ENCODE measurements at places on chromosomes 5 and 9.
A peak's percentile ranks its signal among the peaks of the same experiment; 100 is the strongest.

DNA sequence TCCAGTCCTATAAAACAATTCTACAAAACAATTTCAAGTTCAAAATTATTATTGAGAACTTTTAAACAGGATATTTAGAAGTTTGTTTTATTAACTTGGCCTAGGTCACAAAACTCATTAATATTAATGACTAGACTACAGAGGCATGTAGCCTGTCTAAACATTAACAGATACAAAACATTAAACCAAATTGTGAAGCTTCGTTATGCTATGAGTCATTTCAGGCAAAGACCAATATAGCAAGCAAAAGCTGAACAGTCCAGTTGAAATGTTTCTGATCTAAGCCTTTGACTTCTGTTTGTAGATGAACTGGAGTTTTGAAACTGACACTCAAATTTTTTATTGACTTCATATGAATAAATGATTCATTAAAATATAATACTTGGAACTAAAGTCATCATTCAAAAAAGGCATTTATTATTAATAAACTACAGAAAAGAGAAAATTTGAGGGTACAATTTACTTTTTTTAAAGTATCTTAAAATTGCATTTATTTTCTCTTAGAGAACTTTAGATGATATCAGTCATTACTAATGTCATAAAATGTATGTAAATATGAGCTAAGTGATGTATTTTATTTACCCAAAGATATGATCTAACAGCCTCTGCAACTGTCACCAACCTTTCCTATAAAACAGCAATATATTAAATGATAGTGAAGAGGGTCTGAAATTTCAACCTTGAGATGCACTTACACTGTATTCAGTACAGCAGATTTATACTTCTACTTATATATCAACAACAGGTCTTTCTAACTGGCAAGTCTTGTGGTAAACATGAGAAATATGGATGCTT, 188.8 kb downstream of the COMMD10 start:
- peak; percentile 2 for DNase-seq

DNA sequence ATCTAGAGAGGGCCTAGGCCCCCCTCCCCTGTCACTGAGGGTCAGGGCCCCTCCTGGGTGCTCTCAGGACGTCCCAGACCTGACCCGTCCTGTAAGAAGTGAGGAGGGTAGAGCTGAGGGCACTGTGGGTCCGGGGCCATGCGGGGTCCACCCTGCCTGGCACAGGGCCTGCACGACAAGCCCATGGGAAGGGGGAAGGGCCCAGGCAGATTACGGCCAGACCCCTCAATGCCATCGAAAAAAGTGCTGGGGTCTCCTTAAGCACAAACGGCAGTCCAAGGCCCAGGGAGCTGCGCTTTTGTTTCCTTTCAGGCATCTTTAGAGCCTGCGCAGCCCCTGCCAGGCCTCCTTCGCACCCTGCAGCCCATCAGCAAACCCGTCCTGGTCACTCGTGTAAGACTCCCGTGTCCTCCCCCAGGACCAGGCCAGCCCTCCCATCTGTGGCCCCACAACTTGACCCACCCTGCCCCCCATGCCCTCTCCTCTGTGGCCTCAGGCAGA, 4.4 kb upstream of the EXOC3 start:
- DNase-seq: no peak

DNA sequence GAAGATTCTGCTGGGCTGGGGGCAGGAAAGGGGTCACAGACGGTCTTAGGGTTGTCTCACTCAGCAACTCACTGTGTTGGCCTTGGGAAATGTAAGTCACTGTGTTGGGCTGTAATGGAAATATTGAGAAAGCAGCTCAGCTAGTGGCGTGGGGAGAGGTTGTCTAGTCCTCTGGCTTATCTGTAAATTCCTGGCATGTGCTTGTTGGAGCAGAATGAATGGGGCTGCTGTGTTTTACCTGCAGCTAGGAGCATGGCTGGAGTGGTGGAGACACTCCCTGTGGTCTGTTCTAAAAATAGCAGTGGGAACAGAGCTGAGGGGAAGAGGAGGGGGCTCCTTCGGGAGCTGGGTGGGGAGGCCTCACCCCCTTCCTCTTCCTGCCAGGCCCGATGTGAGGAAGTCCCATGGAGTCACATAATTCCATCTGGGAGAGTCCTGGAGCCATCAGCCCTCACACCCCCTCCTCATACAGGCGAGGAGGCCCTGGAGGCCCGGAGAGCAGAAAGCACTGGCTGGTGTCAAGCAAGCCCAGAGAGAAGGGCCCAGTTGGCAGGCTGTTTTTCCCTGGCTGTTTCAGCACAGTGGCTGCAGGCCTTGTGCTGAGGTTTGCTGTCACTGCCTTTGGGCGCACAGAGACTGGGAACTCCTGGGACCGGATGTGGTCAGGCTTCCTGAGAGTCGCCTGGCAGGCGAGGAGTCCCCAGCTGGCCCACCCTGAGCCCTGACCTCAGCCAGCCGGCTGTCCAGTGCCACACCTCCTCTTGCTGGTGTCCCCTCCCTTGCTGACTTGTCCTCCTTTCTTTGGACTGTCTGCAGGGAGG, 84.9 kb downstream of the RGS3 start:
- DNase-seq: no peak

GRCh38 chr9:341634-342421, 127.2 kb downstream of the DOCK8 start:
- no peak for DNase-seq

DNA sequence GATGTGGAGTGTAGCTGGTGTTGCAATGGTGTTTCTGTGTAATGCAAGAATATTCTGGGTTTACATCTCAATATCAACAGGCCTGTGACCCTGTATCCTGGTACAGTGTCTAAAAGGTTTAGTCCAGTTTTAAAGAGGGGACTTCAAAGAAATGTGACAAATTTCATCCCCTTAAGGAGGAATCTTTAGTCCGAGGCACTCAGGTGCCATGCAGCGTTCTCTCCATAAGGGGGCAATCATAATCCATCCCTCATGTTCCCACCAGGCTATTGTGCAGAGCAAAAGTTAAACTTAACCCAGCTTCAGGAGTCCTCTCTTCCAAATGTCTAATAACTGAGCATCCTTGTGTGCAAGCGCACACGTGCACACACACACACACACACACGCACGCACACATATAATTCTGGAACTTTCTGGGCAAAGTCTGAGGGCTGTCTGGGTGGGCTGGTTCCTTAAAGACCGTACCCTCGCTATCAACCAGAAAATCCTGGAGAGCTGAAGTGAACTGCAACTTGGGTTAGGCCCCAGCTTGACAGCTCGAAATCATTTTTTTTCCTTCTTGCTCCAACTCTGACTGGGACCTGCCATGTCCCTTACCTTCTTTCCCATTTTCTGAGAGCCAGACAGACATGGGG, 46.0 kb downstream of the CRB2 start:
- peak; percentile 75 for DNase-seq

GRCh38 chr9:98832768-98833089, 25.3 kb downstream of the GALNT12 start:
- DNase-seq: no peak

GRCh38 chr9:133882849-133883755, 109.0 kb downstream of the VAV2 start:
- no peak for DNase-seq

- DNase-seq: no peak
Measured at GRCh38 chr9:72129271-72130156, 19.7 kb upstream of the GDA start.

DNA sequence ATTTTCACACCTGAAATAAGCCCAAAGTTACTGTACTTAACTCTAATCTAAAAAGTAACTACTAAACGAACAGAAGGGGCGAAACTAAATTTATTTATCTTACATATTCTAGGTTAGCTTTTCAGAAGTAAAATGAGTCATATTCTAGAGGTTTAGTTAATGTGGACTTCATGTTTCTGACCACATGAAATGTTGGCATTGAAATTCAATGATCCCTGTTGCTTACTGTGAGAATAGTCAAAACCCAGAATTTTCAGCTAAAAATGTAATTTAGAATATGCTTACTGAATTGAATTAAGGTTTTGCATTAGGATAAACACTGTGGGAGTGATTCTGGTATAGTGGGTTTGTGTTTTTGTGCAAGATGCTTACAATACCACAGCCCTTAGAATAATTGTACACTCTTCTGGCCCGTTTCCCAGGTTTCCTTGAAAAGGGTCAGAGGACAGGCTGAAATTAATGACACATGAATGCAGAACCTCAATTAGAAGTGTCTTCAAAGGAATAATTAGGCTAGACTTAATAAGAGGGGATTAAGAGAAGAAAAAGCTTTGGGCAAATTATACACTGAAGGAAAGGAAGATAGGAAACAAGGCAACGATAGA, 1.4 kb upstream of the SNX18 start:
- DNase-seq: no peak

Measured in GM13976 (cell line).